ENCODE measurements at places on chromosomes 3 and 15.

DNA sequence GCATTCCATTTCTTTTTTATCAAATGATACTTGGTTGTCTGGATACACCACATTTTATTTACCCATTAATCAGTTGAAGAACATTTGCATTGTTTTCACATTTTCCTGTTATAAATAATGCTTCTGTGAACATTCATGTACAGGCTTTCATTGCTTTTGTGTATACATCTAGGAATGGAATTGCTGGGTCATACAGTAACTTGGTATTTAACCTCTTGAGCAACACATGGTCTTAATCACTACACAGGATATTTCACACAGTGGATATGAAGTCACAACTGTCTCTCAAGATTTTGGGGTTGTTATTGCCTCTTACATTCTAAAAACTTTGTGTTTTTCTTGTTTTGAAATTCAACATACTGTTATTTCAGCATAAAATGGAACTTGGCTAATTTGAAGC is 48.2 kb downstream of the C3orf85 start:
- no peak for DNase-seq
- no peaks in the 10 kb centered on the region for H3K36me3 ChIP-seq
- no peaks in the 10 kb centered on the region for H3K27me3 ChIP-seq
- H3K4me1 ChIP-seq, result no peaks in the 10 kb centered on the region
- H3K4me3 ChIP-seq, result no peak overlapping the region
- no peak overlapping the region for H3K27ac ChIP-seq

- no peak overlapping the region for H3K4me3 ChIP-seq
- no peak for DNase-seq
- H3K36me3 ChIP-seq, result no peaks in the 10 kb centered on the region
- H3K27ac ChIP-seq, result no peak overlapping the region
- H3K4me1 ChIP-seq, result no peaks in the 10 kb centered on the region
These were observed 166.0 kb downstream of the MCTP2 start for GRCh38 chr15:94397337-94397736.

- H3K4me3 ChIP-seq, result no peak overlapping the region
- no peak overlapping the region for H3K27ac ChIP-seq
- no peaks in the 10 kb centered on the region for H3K36me3 ChIP-seq
- no peaks in the 10 kb centered on the region for H3K4me1 ChIP-seq
- H3K27me3 ChIP-seq, result no peaks in the 10 kb centered on the region
These were observed 63.2 kb downstream of the ASB7 start for GRCh38 chr15:100665570-100665969.

DNA sequence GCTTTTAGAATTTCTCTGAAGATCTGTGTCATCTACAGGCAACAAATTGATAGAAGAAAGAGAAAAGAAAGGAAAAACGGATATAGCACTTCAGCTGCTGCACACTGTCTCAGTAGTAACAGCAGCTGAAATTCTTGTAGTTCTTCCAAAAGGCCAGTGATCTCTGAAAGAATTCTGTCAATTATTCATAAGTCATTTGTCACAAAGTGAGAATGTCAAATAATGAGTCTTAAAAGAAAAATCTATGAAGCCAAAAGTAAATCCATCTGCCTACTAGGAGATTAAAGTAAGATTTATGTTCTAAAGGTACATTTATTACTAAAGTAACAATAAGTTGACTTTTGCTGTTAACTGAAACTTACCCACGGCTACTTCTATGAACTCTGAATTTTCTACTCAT is 24.6 kb downstream of the IFT80 start:
- H3K4me3 ChIP-seq, result no peak overlapping the region
- no peaks in the 10 kb centered on the region for H3K4me1 ChIP-seq
- no peak overlapping the region for H3K27ac ChIP-seq
- no peaks in the 10 kb centered on the region for H3K27me3 ChIP-seq
- no peak for DNase-seq
- no peaks in the 10 kb centered on the region for H3K36me3 ChIP-seq

DNA sequence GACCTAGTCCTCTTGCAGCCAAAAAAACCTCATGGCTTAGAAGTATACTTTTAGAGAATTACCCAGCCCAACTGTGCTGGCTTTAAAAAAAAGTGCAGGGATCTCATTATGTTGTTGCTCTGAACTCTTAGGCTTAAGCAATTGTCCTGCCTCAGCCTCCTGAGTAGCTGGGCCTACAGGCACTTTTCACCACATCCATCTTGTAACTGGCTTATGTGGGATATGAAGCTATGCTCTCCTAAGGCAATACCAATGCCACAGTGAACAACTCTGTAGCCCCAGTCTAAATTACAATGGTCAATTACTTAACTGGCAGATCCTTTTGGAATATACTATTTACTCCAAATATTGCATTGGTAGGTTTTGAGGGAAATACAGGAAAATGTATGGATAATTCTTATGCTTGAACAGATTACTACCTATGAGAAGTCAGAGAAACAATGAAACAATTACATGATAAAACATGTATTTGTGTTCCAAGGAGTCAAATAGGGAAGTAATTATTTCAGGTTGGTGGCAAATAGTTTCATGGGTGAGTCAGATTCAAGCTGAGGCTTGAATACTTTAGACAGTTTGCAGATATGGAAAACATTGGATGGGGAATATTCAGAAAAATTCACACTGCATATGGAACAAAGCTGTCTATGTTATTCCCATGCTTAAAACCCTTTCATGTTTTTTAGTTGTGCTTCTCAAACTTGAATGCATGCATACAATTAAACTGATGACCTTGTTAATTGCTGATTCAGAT is 34.6 kb upstream of the GPR149 start:
- H3K4me1 ChIP-seq, result peaks cover 2% of the 10 kb centered on the region
- H3K27me3 ChIP-seq, result no peaks in the 10 kb centered on the region
- no peak overlapping the region for H3K27ac ChIP-seq
- H3K36me3 ChIP-seq, result no peaks in the 10 kb centered on the region
- H3K4me3 ChIP-seq, result no peak overlapping the region

DNA sequence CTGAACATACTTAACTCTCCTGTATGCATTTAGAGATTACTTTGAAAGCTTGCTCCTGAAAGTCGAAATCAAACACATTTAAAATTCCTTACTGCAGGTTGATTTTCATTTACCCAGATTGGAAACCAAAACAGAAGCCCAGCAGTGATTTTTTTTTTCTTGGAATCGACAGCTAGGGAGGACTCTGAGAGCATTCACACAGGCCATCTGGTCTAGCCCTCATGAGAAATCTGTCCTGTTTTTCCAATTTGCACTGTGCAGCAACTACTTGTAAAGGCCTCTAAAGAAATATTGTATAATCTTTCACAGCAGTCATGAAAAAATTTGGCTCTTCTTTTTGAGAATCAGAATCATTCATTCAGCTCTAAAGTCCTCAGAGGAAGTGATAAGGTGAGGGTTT is 179.2 kb downstream of the KCNAB1 start:
- no peak overlapping the region for H3K27ac ChIP-seq
- no peaks in the 10 kb centered on the region for H3K4me1 ChIP-seq
- no peaks in the 10 kb centered on the region for H3K27me3 ChIP-seq
- no peak for DNase-seq

GRCh38 chr3:151724576-151725562 is 8.9 kb upstream of the AADACL2 start:
- no peak for DNase-seq
- H3K36me3 ChIP-seq, result no peaks in the 10 kb centered on the region
- no peaks in the 10 kb centered on the region for H3K4me1 ChIP-seq
- H3K4me3 ChIP-seq, result no peak overlapping the region
- H3K27me3 ChIP-seq, result no peaks in the 10 kb centered on the region
- no peak overlapping the region for H3K27ac ChIP-seq

- H3K27me3 ChIP-seq, result no peaks in the 10 kb centered on the region
- no peak overlapping the region for H3K4me3 ChIP-seq
- H3K4me1 ChIP-seq, result no peaks in the 10 kb centered on the region
- H3K36me3 ChIP-seq, result no peaks in the 10 kb centered on the region
- no peak for DNase-seq
These were observed 47.9 kb upstream of the ARHGEF3 start for GRCh38 chr3:56849698-56850097.

GRCh38 chr3:54957711-54958110 is 29.9 kb upstream of the LRTM1 start:
- H3K27ac ChIP-seq, result no peak overlapping the region
- H3K4me3 ChIP-seq, result no peak overlapping the region

- H3K27me3 ChIP-seq, result no peaks in the 10 kb centered on the region
- H3K36me3 ChIP-seq, result no peaks in the 10 kb centered on the region
- H3K4me1 ChIP-seq, result no peaks in the 10 kb centered on the region
- H3K4me3 ChIP-seq, result no peak overlapping the region
- DNase-seq, result no peak
- H3K27ac ChIP-seq, result no peak overlapping the region
These were observed 26.2 kb downstream of the RHOA start for GRCh38 chr3:49385617-49386016.

- DNase-seq, result no peak
- H3K4me3 ChIP-seq, result no peak overlapping the region
- no peaks in the 10 kb centered on the region for H3K4me1 ChIP-seq
- H3K36me3 ChIP-seq, result no peaks in the 10 kb centered on the region
These were observed 1.6 kb downstream of the THRB start for GRCh38 chr3:24492971-24493551.

DNA sequence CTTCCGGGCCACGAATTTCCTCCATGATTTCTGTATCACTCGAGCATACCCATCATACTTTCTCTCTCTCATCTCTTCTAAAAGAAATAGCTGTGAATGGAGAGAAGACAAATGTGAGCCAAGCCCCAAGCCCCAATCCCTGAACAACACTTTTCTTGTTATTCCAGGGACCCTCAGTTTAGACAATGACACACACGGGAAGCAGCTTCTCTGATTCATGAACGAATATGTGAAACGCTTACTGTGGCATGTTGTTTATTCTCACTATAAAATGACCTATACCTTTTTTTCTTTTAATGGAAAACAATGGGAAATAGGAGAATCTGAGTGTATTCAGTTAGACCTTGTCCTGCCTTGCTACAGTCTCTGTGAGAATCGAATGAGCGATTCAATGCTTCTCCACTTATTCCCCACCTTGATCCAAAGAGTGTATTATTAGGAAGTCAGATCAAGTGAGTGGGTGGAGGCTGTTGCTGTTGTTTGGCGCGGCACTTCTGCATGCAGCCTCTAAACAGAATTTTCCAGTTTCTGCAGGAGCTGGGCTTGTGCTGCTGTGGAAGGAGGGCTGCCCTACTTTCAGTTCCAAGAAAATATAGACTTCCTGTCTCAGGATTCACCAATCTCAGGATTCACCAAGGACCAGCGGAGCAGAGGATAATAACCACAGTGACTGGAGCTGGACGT is 32.4 kb upstream of the LDHAL6B start:
- H3K4me1 ChIP-seq, result no peaks in the 10 kb centered on the region
- no peaks in the 10 kb centered on the region for H3K27me3 ChIP-seq
- no peaks in the 10 kb centered on the region for H3K36me3 ChIP-seq
- DNase-seq, result no peak
- H3K27ac ChIP-seq, result no peak overlapping the region
- no peak overlapping the region for H3K4me3 ChIP-seq

DNA sequence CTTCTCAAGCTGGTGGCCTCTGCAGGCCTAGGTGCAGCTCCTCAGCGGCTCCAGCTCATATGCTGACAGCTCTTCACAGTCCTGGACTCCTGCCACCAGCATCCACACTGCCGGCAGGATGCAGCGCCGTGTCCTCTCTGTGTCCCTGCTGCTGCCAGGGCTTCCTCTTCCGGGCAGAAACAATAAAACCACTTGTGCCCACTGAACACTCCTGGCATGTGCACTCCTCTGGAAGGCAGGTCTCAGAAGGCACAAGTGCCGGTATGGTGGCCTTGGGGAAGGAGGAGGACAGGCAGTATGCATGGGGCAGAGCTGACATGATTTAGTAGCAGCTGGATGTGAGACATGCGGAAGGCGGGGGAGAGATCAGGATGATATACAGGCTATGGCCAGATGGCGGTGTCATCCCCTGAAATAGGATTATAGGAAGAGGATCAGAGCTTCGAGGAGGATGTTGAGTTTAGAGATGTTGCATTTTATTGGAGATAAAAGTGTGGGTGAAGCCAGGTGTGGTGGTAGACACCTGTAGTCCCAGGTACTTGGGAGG is 7.5 kb upstream of the MAN2A2 start:
- H3K27me3 ChIP-seq, result no peaks in the 10 kb centered on the region
- H3K36me3 ChIP-seq, result peaks cover 4% of the 10 kb centered on the region
- DNase-seq, result peak; percentile 45
- H3K4me3 ChIP-seq, result no peak overlapping the region
- H3K4me1 ChIP-seq, result no peaks in the 10 kb centered on the region

GRCh38 chr3:30941342-30941741 is 46.9 kb upstream of the GADL1 start:
- DNase-seq, result no peak
- H3K36me3 ChIP-seq, result no peaks in the 10 kb centered on the region
- H3K4me3 ChIP-seq, result no peak overlapping the region
- no peak overlapping the region for H3K27ac ChIP-seq
- H3K27me3 ChIP-seq, result no peaks in the 10 kb centered on the region
- H3K4me1 ChIP-seq, result no peaks in the 10 kb centered on the region

- H3K27ac ChIP-seq, result no peak overlapping the region
- H3K4me1 ChIP-seq, result no peaks in the 10 kb centered on the region
- H3K36me3 ChIP-seq, result no peaks in the 10 kb centered on the region
- H3K27me3 ChIP-seq, result no peaks in the 10 kb centered on the region
- no peak for DNase-seq
These were observed 399.9 kb downstream of the LRTM1 start for GRCh38 chr3:54527953-54528352.

- H3K4me1 ChIP-seq, result peaks cover 5% of the 10 kb centered on the region
- no peaks in the 10 kb centered on the region for H3K36me3 ChIP-seq
- H3K27ac ChIP-seq, result no peak overlapping the region
- no peak for DNase-seq
- no peaks in the 10 kb centered on the region for H3K27me3 ChIP-seq
These were observed 374.3 kb upstream of the TGFBR2 start for GRCh38 chr3:30232142-30232541.

DNA sequence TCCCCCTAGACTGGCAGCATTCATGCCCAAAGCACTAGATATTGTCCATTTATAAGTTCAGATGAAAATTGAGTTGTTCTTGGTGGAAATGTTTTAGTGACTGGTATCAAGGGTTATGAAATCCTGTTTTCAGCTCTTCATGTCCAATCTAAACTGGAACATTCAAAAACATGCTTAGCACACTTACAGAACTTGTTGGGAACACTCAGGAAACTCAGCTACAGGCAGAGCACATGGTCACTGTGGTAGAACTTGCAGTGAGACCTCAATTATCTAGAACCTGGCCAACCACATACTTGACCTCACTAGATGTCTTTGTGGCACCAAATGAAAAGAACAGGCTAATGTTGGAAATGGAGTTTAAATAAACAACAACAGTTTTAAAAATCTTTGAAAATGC is 88.8 kb downstream of the SMAD3 start:
- H3K27ac ChIP-seq, result no peak overlapping the region
- peaks cover 5% of the 10 kb centered on the region for H3K4me1 ChIP-seq
- H3K4me3 ChIP-seq, result no peak overlapping the region
- no peak for DNase-seq

- no peak overlapping the region for H3K27ac ChIP-seq
- no peaks in the 10 kb centered on the region for H3K4me1 ChIP-seq
- DNase-seq, result no peak
These were observed 68.4 kb downstream of the MEGF11 start for GRCh38 chr15:66184936-66185790.

- no peaks in the 10 kb centered on the region for H3K4me1 ChIP-seq
- no peaks in the 10 kb centered on the region for H3K27me3 ChIP-seq
- H3K4me3 ChIP-seq, result no peak overlapping the region
- peaks cover 9% of the 10 kb centered on the region for H3K36me3 ChIP-seq
- no peak for DNase-seq
These were observed 14.7 kb upstream of the PLA2G4F start for GRCh38 chr15:42171122-42171521.
